ENCODE measurements at places on chromosomes 5 and 9. TPM values are rescaled to one million over a fixed set of nuclear protein-coding genes. Genes with fewer than 3 reads are reported as not detected.
A peak's percentile ranks its signal among the peaks of the same experiment; 100 is the strongest.

DNA sequence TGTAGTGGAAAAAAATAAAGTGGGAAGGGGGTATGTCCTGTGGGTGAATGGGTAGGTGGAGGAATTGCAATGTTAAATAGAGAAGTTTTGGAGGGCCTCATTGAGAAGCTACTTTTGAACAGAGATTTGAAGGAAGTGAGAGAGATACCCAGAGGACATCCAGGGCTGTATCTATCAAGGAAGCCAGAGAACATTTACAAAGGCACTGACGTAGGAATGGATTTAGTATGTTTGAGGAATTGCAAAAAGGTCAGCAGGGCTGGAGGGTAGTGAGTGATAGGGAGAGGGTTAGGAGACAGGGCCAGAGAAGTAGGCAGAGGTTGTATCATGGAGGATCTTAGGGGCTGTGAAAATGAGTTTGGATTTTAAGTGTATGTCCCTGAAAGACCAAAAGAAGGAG lies 13.9 kb downstream of the PTTG1 start:
- DNase-seq = no peak

DNA sequence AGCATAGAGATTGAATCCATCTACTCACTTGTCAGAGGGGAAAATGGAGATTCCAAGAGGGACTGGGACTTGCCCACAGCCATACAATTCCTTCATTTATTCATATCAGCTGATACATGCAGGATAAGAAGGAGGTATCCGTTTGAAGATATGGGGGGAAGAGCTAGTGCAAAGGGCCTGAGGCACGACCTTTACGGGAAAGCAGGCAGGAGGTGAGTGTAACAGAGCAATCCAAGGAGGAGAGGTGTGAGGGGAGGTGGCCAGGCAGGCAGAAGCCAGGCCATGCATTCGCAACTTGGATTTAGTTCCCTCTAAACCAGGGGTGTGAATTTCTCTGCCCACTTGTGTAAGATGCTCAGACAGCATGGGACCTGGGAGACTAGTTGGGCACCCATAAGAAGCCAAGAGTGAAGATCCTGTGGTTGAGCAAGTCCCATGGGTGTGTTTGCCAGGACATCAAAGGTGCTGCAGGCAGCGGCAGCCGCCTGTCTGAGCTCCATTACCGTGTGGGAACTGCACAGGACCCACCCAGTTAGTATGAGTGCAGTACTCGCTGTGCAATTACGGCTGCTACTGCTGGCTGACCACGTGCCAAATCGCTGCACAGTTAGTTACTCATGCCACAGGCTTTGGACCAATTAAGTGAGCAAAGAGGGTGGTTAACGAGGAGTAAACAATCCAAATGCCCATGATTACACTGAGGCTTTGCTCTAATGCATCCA lies 31.4 kb upstream of the FAT2 start:
- peak; percentile 2 for DNase-seq

STING1 gene
- 25.9 TPM for total RNA-seq

GRCh38 chr5:16485656-16486055 lies 20.1 kb upstream of the ZNF622 start:
- no peak for DNase-seq

BNC2 gene
- 41.6 TPM for total RNA-seq
